ENCODE measurements at places on chromosomes 6 and 20.

DNA sequence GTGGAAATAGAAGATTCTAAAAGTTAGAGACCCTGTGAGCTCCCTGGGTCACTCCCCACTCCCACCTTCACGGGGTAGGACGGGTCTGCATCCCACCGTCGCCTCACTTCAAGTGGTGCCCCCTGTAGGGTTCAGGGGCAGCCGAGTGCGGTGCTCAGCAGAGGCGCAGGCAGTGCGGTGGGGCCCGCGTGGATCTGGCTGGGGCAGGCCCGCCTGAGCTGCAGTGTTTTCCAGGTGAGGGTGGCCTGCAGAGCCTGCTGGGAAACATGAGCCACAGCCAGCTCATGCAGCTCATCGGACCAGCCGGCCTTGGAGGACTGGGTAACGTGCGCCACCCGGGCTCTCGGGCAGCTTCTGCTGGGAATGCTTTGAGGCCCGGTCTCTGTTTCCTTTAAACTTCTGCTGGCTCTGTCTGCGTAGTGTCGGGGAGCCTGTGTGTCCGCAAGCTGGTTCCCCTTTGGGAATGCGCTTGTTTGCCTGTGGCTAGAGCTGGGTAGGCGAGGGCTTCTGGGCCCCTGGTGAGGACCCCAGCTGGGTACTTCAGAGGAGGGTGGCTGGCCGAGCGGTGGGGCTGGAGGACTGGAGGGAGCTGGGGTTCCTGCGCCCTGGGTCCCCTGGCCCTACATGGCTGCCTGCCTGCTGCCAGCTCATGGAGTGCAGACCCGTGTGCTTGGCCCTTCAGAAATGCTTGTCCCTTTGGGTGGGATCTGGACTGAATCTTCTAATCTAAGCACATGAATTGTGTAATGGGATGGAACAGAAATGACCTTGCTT, 3.8 kb downstream of the ADRM1 start:
- DNase-seq = no peak

DNA sequence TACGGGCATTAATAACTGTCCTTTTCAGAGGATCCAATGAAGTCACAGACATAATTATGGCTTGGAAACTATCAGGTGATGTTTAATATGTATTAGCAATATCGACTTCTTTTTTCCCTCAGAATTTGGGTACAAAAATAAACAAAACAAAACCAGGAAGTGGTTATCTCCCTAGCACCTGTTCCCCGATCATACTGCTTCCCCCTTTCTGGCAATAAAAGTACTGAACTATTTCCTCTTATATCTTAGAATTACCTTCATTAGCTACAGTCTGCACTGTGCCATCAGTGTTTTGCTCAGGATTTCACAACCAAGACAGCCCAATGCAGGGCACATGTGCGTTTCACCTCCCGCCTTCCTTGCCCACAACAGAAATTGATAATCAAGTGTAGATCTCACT, 216.9 kb upstream of the BTBD3 start:
- DNase-seq = no peak

GRCh38 chr6:158068156-158068892, 86.7 kb downstream of the SYNJ2 start:
- no peak for DNase-seq

DNA sequence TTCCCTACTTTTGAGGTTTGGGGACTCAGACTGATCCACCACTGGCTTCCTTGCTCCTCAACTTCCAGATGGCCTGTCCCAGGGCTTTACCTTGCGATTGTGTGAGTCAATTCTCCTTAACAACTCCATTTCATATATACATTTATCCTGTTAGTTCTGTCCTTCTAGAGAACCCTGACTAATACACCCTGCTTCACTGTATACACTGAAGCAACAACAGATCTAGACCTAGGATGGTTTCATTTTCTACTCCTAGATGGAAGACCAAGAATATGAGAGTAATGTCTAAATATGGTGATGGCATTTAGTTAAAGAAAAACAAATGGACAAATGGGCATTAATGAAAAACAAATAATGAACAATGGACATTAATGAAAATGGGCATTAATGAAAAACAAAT, 225.6 kb downstream of the LMBRD1 start:
- no peak for DNase-seq

DNA sequence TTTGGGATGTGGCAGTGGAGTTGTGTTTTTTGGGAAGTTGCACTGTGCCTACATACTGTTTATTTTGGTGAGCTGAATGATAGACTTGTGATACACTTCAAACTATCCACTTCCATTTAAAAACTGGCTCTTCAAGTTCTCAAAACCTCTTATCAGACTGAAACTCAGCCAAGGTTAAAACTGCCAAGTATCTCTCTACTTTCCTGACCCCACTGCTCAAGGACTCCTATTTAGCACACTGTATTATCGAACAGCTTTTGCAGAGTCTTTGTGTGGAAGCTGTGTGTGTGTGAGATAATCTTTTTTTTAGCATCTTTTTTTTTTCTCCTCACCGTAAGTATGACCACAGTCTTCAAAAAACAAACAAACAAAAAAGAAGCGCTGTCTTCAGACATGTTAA, 21.1 kb downstream of the STX11 start:
- DNase-seq = no peak

GRCh38 chr6:44738601-44739146, 351.2 kb downstream of the CDC5L start:
- no peak for DNase-seq

DNA sequence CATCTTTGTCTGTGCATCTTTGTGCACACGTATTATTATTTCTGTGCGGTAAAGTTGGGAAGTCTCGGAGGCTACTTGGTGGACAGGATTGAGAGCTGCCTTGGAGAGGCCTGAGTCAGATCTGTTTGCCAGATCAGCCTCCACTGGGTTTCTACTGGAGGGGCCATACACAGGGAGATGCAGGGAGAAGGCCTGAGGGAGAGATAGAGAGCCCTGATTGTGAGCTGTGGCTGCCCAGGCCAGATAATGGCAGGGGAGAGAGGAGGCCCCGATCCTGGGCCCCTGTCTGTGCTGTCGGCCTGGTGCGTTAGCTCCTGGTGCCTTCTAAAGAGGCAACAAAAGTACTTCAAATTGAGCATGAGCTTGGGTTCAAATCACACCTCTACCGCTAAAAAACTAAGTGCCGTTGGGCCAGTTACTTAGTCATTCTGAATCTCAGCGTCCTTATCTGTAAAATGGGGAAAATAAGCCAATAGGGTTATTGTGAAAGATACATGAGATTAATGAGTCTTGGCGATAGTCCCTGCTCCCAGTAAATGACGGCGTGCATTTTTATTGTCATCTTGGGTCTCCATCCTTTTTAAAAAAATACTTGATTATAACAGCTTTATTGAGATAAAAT, 27.6 kb upstream of the ADA start:
- DNase-seq = no peak

DNA sequence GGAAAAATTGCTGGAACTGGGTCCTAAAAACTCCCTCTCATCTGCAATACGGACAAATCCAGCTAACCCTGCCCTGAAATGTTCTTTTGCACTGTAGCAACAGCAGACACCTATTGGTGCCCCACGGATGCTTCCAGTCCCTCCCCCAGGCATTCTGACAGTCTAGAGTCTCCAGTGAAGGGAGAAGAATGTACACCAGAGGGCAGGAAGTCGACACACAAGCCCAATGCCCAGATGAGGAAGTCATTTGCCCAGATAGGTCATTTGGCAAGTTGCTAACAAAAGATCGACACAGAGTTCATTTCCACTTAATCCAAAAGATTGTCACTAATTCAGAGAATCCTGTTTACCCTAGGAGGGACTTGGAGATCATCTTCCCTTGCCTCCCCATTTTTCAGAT, 293.0 kb upstream of the PRDM1 start:
- peak; percentile 1 for DNase-seq

GRCh38 chr20:57794600-57795341, 85.0 kb upstream of the PMEPA1 start:
- DNase-seq = no peak

DNA sequence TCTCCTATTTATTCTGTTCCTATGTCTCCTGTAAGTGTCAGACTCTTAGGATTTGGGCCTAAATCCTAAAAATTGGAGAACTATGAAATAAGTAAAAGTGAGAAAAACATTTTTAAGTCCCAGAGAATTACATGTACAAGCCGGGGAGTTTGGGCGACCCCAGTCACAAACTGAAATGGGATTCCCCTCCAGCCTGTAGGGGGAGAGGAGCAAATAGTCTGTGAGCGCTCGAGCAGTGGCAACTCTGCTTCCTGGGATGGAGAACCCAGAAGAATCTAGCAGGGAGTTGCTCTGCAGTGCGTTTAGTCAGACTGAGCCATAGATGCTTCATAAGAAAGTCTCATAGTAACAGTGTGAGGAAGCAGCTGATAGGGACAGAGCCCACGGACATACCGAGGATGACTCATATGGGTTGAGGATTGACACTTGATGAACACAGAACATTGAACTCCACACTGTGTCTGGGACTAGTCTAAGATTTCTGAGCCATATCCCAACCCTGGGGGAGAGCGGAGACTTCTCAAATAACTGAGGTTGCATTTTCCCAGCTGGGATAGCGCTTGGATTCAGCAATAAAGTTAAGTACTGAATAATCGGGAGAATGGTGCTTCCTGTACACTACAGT, 437.2 kb downstream of the BCKDHB start:
- no peak for DNase-seq

GRCh38 chr6:15804164-15805154, 141.6 kb upstream of the DTNBP1 start:
- DNase-seq = no peak

DNA sequence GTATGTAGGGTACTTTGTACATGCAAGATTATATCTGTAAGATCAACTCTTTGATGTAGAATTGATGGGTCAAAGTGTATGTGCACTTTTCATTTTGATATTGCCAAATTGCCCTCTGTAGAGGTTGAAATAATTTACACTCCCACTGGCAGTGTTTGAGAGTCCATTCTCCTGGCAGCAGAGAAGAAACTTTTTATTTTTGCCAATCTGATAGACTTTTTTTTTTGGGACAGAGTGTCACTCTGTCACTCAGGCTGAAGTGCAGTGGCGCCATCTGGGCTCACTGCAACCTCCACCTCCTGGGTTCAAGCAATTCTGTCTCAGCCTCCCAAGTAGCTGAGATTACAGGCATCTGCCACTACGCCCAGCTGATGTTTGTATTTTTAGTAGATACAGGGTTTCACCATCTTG, 199.2 kb downstream of the ZFAND3 start:
- no peak for DNase-seq

DNA sequence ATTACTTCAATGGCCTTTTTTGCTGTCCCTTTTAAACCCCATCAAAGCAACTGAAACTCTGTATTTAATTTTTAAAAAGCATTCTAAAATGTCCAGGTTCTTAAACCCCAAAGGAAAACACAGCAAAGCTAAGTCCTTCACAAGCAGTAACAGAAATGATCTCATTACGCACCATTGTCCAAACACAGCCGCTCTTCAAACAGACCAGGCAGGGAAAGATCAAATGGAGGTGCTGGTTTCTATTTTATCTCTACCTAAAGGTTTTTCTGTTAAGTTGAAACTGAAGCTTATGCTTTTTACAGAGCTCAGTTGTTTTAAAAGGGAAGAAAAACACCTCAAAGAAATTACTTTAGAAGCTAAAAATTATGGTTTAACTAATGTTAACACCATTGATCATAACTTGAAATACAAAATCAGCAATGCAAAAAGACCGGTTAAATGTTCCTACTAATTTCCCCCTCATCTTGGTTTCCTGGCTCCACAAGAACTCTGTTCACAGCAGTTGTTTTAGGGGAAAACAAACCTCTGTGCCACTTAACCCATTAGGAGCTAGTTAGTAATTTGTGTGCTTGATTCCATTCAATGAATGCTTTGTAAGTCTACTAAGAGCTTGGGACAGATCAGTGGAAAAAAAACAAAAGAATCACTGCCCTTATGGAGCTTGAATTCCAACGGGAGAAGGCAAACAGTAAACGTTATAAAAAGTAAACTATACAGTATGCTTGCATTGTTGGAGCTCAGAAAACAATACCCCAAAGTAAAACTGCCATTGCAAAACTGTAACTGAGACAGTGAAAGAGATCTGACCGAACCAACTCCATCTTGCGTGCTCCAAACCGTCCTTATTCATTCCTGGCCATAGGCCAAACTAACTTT, 87.4 kb downstream of the CD24 start:
- DNase-seq = no peak

- DNase-seq = no peak
These were observed 100.0 kb upstream of the RIPOR2 start for GRCh38 chr6:25035512-25036435.

DNA sequence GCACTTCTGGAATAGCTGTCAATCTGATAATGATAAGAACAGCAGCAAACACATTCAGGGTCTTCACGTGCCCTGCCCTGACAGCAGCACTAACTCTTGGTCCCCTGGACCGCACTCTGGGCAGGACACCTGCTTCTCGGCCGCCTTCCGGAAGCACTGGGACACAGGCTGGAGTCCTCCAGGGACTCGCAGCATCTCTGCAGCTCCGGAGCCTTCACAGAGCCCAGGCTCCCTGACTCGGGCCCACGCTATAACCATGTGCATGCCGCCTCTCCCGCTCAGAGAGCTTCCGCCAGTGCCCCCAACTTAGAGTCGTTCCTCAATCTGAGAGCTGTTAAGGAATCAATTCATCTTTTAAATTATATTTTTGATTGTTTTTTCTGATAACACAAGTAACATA, 377.3 kb downstream of the TAF4 start:
- DNase-seq = no peak

DNA sequence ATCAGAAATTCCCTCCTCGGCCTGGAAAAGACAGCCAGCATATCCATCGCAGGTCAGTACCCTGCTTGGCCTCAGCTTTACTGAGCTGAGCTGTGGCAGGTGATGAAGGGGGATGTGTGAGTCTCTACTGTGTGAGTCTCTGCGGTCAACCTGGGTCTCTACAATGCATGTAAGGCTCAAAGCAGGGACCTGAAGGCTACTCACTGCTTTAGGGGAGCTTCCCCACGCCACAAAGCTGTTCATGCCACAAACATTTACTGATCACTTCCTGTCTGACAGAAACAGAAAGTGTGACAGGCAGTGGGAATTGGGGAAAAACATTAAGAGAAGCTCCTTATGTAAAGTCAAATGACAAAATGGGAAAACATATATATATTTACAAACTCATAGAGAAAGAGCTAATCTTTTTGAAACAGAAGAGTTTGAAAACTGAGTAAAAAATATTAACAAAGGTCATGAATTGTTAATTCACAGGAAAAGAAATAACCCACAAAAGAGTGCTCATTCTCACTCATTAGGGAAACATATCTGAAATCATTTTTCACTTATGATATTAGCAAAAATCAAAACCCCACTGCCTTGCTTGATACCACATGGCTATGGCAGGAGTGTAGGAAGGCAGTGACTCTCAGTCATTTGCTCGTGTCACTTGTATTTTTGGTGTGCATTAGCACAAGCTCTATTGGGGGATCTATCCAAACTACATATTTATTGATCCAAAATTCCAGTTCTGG, 5.8 kb downstream of the BTN3A3 start:
- no peak for DNase-seq

- DNase-seq = no peak
These were observed 65.0 kb upstream of the CD93 start for GRCh38 chr20:23151008-23151703.

- DNase-seq = peak; percentile 70
These were observed 1.7 kb downstream of the PPP1R10 start for GRCh38 chr6:30615219-30615957.

DNA sequence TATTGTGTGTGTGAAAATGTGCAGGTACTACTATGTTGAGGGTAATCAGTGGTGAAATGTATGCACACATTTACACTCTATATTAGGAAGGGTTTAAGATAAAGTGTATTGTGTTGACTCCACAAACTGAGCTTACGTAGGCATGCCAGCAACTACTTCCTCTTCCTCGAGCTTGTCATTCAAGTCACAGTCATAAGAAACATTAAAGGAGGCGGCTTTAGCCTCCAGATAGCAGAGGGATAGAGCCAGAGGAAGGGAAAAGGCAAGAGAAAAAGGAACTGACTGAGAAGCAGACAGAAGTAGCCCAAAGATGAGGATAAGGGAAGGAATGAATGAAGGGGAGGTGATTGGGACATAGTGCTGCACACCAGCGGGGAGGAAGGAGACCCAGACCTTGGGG, 55.2 kb downstream of the SMLR1 start:
- DNase-seq = no peak
